ENCODE measurements at places on chromosomes 4 and X. TPM values are rescaled to one million over a fixed set of nuclear protein-coding genes. Genes with fewer than 3 reads are reported as not detected.

DNA sequence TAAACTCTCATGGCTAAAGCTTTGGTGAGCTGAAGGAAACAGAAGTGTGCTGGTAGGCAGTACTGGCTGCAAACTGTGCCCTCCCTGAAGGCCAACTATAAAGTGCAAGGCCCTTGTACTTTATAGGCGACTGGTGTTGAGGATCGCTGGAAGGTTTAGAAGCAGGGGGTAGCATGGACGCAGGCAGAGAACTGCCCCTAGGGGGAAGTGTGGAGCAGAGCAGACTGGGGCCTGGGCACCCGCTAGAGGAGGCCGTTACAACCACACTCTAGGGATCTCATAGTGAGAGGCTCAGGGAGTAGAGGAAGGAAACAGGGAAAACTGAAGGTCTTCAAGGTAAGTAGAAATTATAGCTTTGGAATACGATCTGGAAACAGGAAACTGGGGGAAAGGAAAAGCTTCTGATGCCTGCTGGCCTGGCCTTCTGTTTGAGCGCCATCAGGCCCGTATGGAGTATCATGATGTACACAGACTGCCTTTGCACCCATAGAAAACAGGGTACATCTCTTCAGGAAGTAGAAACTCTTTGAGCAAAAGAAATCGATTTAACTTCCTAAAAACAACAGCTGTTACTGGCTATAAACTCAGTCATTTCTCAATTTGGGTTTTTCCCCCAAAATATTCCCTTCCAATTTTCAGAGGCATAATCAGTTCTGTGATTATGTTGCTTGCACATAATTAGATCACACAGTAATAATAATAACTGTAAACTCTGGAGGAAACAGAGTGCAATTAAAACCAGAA is 23.9 kb upstream of the TMSB4X start:
- no peak for DNase-seq

Gene RBM41
- polyA plus RNA-seq: 6.8 TPM

GRCh38 chr4:77031544-77031943 is 44.2 kb downstream of the CCNI start:
- no peak for DNase-seq

GRCh38 chr4:188372829-188373228 is 233.6 kb downstream of the TRIML1 start:
- no peak for DNase-seq

DNA sequence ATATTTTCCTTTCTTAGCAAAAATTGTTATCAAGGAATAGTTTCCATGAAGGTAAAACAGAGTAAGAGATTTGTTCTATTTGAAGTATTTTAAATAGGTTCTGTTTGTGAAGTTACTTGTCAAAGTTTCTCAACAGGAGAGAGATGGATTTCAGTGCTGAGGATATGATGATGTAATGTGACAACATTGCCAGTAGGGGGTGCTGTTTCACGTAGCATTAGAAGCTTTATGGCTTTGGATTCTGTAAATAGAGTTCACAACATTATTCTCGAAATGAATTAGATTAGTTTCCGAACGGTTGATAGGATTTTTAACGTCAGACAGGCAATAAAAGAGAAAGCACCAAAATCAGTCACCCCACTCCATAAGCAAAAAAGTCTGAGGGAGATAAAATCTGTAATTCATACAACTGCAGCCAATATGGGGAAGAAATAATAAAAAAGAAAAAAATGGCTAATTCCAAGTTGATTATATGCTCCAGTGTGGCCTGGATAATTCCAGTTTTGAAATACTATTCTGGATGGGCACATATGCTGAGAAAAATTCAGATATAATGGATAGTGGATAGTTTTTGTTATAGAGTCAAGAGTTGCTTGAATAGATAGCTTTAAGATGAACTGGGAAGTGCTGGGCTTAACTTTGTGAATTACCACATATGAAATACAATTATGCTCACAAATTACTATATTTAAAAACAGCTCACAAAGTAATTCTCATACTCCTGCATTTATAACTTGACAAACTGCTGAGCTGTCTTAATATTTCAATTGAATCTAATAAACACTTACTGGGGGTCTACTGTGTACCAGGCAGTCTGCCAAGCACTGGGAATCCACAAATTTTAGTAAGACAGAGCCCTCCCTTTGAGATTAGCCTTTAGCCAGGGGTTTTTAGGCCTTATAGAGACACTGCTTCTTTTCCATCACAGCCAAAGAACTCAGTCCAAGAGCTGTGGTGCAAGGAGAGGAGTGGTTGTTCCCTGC is 109.1 kb downstream of the GPAT3 start:
- peak; percentile 33 for DNase-seq

GRCh38 chrX:10071451-10072144 is 85.2 kb upstream of the CLCN4 start:
- no peak for DNase-seq

Gene SCD5
- polyA plus RNA-seq: 4.9 TPM

DNA sequence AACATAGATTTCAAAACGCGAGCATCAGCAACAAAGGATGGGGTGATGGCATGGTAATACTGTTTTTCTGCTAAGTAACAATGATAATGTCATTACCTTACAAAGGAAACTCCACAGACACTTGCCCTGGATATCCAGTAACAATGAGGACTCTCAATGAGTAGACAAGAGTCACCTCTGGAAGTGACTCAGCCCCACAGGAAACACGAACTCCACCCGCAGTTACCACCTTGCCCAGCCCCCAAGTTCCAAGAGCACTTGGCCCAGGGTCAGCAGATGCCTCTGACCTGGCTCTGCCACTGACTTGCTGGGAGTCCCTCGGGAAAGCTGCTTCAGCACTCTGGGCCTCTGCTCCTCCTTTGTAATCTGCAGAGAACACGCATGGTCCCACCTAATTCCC is 110.3 kb upstream of the MAP3K15 start:
- no peak for DNase-seq

- no peak for DNase-seq
Measured at GRCh38 chr4:86841309-86841708, 7.9 kb downstream of the SLC10A6 start.

DNA sequence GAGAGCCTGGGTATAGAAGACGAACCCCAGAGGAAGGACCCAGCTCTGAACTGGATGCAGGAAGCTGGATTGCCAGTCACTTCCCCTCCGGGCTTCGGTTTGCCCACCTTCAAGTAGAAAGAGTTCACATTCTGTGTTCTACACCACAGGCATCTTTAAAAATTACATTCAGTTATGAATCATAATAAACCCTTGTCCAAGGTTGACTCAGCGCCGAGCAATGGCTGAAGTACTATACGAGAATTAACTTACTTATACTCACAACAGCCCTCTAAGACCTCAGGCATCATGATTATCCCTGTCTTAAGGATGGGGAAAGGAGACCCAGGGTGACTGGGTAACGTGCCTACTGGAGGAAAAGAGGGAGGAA is 72.5 kb downstream of the EVC2 start:
- peak; percentile 92 for DNase-seq

- peak; percentile 23 for DNase-seq
Measured at GRCh38 chr4:186485561-186486062, 69.8 kb downstream of the MTNR1A start.

Gene ETDA
- not detected for polyA plus RNA-seq

DNA sequence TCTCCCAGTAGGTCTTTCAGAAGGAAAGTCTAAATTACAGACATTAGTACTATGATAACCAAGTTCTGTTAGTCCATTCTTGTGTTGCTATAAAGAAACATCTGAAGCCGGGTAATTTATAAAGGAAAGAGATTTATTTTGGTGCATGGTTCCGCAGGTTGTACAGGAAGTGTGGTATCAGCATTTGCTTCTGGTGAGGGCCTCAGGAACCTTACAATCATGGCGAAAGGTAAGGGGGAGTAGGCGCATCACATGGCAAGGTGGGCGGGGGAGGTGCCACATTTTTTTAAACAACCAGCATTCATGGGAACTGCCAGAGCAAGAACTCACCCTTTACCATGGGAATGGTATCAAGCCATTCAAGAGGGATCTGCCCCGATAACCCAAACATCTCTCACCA is 26.2 kb upstream of the USP46 start:
- no peak for DNase-seq

GRCh38 chrX:97234471-97235081 is 350.9 kb downstream of the RPA4 start:
- DNase-seq: no peak

- DNase-seq: no peak
Measured at GRCh38 chr4:6123116-6123515, 77.2 kb downstream of the JAKMIP1 start.

GRCh38 chr4:125519371-125520146 is 204.8 kb downstream of the FAT4 start:
- no peak for DNase-seq

Gene TCEAL9
- polyA plus RNA-seq: 198 TPM

DNA sequence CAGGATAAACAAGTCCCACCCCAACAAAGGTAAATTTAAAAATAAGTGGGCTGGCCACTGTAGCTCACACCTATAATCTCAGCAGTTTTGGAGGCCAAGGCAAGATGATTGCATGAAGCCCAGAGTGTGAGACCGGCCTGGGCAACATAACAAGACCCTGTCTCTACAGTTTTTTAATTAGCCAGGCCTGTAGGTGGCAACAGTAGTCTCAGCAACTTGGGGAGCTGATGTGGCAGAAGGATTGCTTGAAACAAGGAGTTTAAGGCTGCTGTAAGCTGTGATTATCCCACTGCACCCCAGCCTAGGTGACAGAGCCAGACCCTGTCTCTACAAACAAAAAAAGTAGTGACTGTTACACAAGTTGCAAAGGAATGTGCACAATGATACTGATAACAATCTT is 74.6 kb upstream of the FAAH2 start:
- DNase-seq: no peak

DNA sequence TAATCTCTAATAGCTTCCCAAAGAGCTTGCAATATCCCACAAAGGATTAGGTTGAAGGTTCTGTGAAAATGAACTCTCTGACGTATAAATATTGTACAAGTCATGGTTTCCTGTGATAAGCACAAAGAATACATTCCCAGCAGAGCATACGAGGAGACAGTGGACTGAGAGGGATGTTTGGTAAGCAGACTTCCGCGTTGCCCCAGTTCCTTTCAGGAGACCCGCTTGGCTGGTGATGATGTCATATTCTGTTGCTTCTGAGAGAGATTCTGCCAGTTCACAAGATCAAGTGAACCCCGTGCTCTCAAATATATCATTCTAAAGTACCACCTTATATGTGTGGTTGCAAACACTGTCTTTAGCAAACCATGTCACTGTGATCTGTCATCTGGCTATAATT is 323.9 kb upstream of the CASK start:
- peak; percentile 15 for DNase-seq
